ENCODE measurements at places on chromosomes 11 and 22.
A peak's percentile ranks its signal among the peaks of the same experiment; 100 is the strongest.

GRCh38 chr11:19467904-19468303 is 227.2 kb upstream of the E2F8 start:
- DNase-seq: no peak

GRCh38 chr11:96086111-96086510 is 162.2 kb upstream of the MTMR2 start:
- no peak for DNase-seq

DNA sequence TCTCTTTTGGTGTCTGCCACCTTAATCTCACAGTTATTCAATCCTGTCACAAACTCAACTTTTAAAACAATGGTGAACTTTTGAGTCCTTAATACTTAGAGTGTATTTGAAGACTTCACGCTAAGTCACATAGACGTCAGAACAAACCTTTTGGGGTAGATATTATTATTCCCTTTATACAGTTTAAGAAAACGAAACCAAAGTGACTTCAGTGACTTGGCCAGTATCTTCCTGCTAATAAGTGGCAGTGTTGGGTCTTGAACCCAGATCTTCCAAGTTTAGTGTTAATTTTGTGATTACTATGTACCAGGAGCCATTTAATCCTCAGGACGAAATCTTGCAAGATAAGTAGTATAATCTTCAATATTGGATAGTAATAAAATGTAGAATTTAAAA is 691 bp downstream of the CEP295 start:
- no peak for DNase-seq

DNA sequence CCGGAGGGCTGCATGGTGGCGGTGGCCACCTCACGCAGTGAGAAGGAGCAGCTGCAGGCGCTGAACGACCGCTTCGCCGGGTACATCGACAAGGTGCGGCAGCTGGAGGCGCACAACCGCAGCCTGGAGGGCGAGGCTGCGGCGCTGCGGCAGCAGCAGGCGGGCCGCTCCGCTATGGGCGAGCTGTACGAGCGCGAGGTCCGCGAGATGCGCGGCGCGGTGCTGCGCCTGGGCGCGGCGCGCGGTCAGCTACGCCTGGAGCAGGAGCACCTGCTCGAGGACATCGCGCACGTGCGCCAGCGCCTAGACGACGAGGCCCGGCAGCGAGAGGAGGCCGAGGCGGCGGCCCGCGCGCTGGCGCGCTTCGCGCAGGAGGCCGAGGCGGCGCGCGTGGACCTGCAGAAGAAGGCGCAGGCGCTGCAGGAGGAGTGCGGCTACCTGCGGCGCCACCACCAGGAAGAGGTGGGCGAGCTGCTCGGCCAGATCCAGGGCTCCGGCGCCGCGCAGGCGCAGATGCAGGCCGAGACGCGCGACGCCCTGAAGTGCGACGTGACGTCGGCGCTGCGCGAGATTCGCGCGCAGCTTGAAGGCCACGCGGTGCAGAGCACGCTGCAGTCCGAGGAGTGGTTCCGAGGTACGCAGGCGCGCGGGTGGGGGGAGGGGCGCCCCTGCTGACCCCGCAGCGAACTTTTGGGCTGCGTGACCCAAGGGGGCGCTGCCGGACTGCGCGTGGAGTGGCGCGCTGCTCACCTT is 670 bp downstream of the NEFH start:
- peak; percentile 85 for DNase-seq

- no peak for DNase-seq
Measured at GRCh38 chr11:92329646-92330045, 105.0 kb downstream of the FAT3 start.

DNA sequence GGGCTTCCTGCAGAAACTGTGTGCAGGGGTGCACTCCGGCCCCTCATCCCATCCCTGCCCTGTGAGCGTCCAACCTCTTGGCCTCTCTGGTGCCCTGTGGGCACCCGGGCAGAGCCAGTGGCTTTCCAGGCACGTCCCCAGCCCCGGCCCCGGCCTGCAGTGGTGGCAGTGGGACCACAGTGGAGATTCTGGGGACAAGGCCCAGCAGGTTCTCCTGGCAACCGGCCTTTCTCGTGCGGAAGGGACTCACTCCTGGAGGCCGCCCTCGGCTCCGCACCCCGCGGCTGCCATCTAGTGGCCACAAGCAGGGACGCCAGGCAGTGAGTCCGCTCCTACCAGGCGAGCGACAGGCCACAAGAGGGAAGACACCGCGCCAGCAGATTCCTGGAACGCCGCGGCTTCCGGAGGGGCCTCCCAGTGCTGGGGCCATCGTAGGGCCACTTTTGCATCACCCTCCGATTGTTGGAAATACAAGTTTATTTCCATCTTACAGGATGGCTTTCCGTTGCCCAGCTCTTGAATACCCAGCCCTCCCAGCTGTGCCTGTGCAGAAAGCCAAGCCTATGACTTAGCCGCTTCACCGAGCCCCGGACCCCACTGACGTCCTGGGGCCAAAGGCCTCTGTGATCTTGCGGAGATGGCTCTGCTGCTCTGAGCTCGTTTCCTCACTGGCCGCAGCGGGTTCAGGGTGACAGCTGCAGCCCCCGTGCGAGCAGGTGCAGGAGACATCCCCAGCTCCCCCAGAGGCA is 357.3 kb downstream of the CTTN start:
- DNase-seq: peak; percentile 25

GRCh38 chr22:26462641-26463040 is 20.9 kb downstream of the HPS4 start:
- no peak for DNase-seq

- no peak for DNase-seq
Measured at GRCh38 chr22:37197451-37198257, 9.6 kb upstream of the C1QTNF6 start.

DNA sequence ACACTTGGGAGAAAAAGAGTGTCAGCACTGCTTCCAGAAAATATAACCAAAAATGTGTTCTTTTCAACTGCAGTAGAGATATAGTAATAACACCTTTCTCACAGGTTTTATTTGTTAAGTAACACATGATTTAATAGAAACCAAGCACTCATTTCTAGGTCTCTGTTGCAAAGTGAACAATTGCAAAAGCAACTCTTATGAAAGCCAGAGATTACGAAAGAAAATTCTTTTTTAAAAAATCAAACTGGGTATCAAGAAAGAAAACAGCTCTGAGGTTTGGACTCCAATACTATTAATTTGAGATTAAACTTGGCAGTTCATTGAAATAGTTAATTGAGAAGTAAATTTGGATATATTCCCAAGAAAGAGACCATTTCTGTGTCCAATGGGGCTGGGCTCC is 9.8 kb upstream of the XKR3 start:
- DNase-seq: no peak

GRCh38 chr11:17746096-17746495 is 11.5 kb downstream of the KCNC1 start:
- no peak for DNase-seq

GRCh38 chr22:47457021-47457420 is 694.6 kb downstream of the TBC1D22A start:
- DNase-seq: no peak

DNA sequence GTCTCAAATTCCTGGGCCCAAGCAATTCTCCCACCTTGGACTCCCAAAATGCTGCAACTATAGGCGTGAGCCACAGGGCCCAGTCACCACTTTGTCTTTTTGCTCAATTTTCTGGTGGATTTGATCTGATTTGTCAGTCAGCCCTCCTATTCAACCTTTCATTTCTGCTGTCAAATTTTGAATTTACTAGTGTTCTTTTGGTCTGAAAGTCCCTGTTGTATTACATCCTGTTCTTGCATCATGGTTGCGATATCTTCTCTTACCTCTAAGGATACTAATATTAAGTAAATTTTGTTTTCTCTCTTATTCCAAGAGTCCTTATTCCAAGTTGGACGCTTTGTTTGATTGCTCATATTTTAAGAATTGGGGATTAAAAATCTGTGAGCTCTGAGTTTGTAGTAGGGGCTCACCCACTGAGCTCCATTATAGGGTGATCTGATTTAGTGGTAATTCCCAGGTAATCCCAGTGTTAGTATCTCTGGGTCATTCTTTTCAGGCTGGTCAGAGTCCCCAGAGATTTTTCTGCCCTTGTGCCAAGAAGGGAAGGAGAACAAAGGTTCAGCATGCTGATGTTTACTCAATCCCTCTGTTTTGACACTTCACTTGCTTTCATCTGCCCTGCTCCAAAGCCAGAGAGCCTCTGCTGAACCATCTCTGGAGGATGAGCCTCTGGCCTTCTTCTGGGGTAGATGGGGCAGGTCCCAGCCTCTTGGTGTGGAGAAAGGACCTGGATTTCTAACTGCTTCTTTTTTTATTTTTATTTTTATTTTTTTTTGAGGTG is 10.0 kb downstream of the UPB1 start:
- peak; percentile 51 for DNase-seq

Measured in HL-60 (cell line).